ENCODE measurements at places on chromosomes 2 and 18. TPM values are rescaled to one million over a fixed set of nuclear protein-coding genes. Genes with fewer than 3 reads are reported as not detected.

Gene ZBTB14
- polyA plus RNA-seq = 11.6 TPM

Gene CD207
- polyA plus RNA-seq = 0.20 TPM

Gene IFT172
- polyA plus RNA-seq = 3.1 TPM

Gene ALPP
- polyA plus RNA-seq = not detected

Gene PDE1A
- polyA plus RNA-seq = 2.6 TPM

- no peak for DNase-seq
- H3K36me3 ChIP-seq = no peaks in the 10 kb centered on the region
- no peak overlapping the region for H3K27ac ChIP-seq
- H3K4me3 ChIP-seq = no peak overlapping the region
- no peaks in the 10 kb centered on the region for H3K4me1 ChIP-seq
- peaks cover 5% of the 10 kb centered on the region for H3K27me3 ChIP-seq
Measured at GRCh38 chr2:188293601-188294351, 2.1 kb downstream of the GULP1 start.

- H3K27ac ChIP-seq = no peak overlapping the region
- H3K27me3 ChIP-seq = no peaks in the 10 kb centered on the region
- no peak overlapping the region for H3K4me3 ChIP-seq
- H3K36me3 ChIP-seq = no peaks in the 10 kb centered on the region
- H3K4me1 ChIP-seq = no peaks in the 10 kb centered on the region
Measured at GRCh38 chr2:69026691-69027459, 13.9 kb downstream of the ANTXR1 start.

- H3K27me3 ChIP-seq = peaks cover 15% of the 10 kb centered on the region
- no peak for DNase-seq
- peaks cover 45% of the 10 kb centered on the region for H3K4me1 ChIP-seq
- H3K36me3 ChIP-seq = no peaks in the 10 kb centered on the region
Measured at GRCh38 chr2:73981081-73982001, 3.4 kb upstream of the TET3 start.

DNA sequence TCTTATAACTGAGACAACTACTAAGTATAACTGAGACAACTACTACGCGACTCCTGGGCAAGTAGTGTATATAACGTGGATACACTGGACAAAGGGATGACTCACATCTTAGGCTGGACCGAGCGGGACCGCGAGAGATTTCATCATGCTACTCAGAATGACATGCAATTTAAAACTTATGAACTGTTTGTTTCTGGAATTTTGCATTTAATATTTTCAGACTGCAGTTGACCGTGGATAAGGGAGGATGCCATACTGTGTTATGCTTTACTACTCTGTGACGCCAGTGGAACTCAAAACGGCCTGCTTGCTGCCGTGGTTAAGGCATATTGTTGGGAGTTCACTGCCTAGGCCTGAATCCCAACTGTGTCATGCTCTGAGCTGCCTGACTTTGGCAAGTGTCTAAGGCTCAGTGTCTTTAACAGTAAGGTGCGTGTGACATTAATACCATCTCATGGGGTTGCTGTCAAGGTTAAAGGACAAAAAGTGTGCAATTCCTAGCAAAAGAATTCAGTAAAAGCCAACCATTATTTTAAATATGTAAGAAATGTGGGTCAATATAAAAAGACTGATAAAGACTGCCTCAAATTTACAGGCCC is 64.6 kb downstream of the BMP10 start:
- H3K27ac ChIP-seq = peak overlapping the region; percentile 90
- no peak overlapping the region for H3K4me3 ChIP-seq
- H3K4me1 ChIP-seq = peaks cover 58% of the 10 kb centered on the region
- peaks cover 39% of the 10 kb centered on the region for H3K36me3 ChIP-seq

- no peak for DNase-seq
- no peak overlapping the region for H3K4me3 ChIP-seq
- H3K36me3 ChIP-seq = no peaks in the 10 kb centered on the region
Measured at GRCh38 chr2:34179511-34179910, 580.4 kb upstream of the FAM98A start.

- H3K36me3 ChIP-seq = peaks cover 15% of the 10 kb centered on the region
- H3K4me1 ChIP-seq = peaks cover 69% of the 10 kb centered on the region
- no peak overlapping the region for H3K4me3 ChIP-seq
- H3K27ac ChIP-seq = no peak overlapping the region
- no peak for DNase-seq
Measured at GRCh38 chr18:46433121-46433826, 223.7 kb downstream of the LOXHD1 start.

GRCh38 chr2:205053827-205054410 is 508.6 kb downstream of the PARD3B start:
- DNase-seq = no peak
- H3K27me3 ChIP-seq = no peaks in the 10 kb centered on the region
- H3K4me3 ChIP-seq = no peak overlapping the region
- H3K27ac ChIP-seq = no peak overlapping the region

DNA sequence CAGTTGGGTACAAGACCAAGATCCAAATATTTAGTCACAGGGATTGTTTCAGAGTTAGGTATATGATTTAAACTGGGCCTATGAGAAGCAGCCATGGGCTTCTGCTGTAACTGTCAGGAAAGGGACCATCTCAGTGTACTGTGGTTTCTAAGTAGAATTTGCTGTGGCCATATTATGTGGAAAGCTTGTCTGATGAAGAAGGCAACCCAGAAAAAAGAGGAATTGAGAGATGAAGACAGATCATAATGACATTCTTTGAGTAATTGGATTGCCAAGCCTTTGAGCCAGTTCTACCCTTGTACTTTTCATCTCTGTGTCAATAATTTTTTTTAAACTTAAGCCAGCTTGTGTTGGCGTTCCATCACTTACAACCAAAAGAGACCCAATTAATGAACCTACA is 259.6 kb downstream of the NUP35 start:
- no peak for DNase-seq
- no peak overlapping the region for H3K4me3 ChIP-seq
- no peaks in the 10 kb centered on the region for H3K27me3 ChIP-seq
- H3K4me1 ChIP-seq = no peaks in the 10 kb centered on the region
- H3K36me3 ChIP-seq = peaks cover 4% of the 10 kb centered on the region

- no peaks in the 10 kb centered on the region for H3K4me1 ChIP-seq
- H3K27me3 ChIP-seq = peaks cover 5% of the 10 kb centered on the region
- DNase-seq = no peak
- H3K4me3 ChIP-seq = no peak overlapping the region
Measured at GRCh38 chr2:169415233-169415748, 53.0 kb upstream of the LRP2 start.

DNA sequence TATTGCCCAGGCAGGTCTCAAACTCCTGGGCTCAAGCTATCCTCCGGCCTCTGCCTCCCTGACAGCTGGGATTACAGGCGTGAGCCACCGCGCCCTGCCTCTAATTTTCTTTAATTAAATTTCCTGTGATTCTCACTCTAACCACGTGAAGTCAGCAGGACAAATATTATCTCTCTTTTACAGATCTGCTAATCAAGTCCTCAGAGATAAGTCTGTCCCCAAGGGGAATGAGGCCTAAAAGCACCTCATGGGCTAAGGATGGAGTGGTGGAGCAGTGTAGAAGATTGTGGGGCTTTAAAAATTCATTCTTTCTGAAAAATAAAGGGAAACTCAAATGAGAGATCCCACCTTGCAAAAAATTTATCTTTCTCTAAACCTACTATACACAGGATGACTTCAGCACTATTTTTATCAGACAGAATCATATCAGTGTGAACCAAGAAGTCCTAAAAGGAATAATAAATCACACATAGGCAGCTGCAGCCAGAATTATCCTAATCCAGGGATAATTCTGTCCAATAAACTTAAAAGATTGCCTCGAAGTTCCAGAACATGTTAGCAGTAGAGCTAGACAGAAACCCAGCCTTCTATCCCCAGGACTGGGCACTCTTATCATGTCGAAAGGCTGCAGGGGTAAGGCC is 38.3 kb upstream of the BMPR2 start:
- H3K4me3 ChIP-seq = no peak overlapping the region
- no peak for DNase-seq
- H3K4me1 ChIP-seq = no peaks in the 10 kb centered on the region
- H3K27ac ChIP-seq = no peak overlapping the region

DNA sequence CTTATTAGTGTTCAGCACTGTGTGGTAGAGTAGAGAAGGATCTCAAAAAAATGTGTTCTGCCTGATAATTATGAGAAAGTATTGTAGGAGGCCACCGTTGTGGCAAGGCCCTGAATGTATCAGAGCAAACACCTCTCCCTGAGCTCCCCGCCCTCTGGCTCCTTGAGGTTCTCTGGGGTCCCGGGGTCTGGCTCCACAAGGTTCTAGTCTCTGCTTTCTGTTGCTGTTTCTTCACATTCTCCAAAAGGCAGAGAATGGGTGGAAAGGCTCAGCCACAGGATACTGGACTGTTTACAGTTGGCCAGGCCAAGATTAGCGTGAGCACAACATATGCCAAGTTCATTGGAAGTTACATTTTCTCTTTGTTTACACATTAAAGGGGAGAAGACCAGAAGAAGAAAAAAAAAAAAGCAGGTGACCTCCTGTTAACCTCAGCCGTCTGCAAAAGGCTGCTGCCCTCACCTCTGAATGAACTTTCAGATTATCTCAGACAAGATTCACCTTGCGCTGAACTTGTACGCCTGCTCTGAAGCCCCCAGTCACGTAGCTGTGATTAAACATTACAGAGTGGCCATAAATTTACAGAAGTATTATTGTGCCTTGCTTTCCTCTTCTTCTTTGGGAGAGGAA is 56.6 kb upstream of the CYP26B1 start:
- DNase-seq = no peak
- no peak overlapping the region for H3K27ac ChIP-seq
- H3K4me3 ChIP-seq = no peak overlapping the region
- no peaks in the 10 kb centered on the region for H3K27me3 ChIP-seq

DNA sequence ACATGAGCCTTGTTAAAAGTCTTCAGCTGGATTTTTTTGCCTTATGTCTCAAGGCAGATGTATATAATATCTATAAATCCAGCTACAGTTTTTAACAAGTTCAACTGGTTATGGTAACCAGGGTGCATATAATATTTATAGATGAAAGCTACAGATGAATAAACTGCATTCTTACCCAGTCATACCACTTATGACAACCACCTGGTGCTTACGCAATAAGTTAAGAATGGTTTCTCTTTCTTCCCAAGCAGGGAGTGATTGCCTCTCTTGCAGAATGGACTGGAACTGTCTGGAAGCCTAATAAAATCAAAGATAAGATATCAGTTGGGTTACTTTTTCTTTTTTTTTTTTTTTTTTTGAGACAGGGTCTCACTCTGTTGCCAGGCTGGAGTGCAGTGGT is 19.6 kb downstream of the DHX57 start:
- peaks cover 60% of the 10 kb centered on the region for H3K36me3 ChIP-seq
- no peaks in the 10 kb centered on the region for H3K27me3 ChIP-seq
- no peak overlapping the region for H3K27ac ChIP-seq
- no peak overlapping the region for H3K4me3 ChIP-seq
- H3K4me1 ChIP-seq = no peaks in the 10 kb centered on the region

Data from immature natural killer cell (primary cell).